Stimulated activated CD4-positive, alpha-beta T cell treated with anti-CD3 and anti-CD28 coated beads, Interleukin-15, amount 100 ng/mL, for 48 hours (primary cell): ENCODE measurements at places on chromosomes 6 and 20.

DNA sequence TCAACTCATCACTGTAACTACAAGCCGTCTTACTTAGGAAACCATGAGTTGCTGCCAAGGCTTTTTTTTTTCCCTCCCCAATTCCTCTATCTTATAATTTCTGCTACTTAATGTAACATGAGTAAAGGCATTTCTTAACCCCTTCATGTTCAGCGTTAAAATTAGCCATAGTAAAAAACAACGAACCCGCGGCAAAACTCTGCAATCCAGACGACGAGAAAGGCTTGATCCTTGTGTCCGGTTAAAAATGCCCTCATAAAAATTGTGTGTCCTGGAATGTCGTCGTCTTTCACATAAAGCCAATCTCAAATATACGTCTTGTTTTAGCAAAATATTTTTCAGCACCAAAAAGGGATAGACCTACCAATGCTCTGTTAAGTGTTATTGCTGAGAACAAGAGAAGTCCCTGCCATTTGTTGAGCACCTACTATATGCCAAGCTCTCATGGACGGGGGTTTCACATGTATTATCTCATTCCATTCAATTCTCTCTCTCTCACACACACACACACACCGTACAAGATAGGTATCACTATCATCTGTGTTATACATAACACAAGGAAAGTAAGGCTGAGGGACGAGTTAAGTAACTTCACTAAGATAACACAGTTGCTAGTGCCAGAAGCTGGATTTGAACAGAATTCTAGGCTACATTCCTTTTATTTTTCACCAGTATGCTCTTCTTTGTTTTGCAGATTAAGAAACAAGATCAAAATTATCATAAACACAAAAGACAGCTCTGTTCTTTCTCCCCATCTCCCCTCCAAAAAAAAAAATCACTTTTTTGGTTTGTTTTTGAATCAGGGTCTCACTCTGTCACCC lies 683 bp upstream of the ARHGAP18 start:
- DNase-seq: no peak

- DNase-seq: no peak
Observed at GRCh38 chr6:37576336-37576737, 76.6 kb upstream of the CCDC167 start.

- DNase-seq: no peak
Observed at GRCh38 chr6:19669206-19669605, 168.0 kb upstream of the ID4 start.

GRCh38 chr6:109013656-109014305 lies 80.9 kb downstream of the SESN1 start:
- DNase-seq: no peak

DNA sequence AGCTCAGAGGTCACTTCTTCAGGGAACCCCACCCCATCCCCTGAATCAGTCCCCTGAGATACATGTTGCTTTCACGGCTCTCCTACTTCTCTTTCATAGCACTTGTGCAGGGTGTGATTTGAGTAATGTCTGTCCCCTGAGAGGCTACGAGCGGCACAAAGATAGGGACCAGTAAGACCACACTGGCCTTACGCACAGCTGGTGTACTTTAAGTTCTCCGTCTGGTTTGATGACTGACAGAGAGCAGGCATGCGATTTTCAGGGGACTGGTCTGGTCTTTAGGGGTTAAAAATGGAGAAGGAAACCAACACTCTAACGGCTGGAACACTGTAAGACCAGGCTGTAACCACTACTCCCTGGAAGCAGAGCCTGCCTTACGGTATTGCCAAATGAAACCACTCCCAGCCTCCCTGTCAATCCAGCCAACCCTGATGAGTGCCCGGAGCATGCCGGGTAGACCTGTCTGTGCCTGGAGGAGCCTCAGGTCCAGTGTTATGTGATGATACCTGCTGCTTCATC lies 47.1 kb downstream of the ELMO2 start:
- no peak for DNase-seq

DNA sequence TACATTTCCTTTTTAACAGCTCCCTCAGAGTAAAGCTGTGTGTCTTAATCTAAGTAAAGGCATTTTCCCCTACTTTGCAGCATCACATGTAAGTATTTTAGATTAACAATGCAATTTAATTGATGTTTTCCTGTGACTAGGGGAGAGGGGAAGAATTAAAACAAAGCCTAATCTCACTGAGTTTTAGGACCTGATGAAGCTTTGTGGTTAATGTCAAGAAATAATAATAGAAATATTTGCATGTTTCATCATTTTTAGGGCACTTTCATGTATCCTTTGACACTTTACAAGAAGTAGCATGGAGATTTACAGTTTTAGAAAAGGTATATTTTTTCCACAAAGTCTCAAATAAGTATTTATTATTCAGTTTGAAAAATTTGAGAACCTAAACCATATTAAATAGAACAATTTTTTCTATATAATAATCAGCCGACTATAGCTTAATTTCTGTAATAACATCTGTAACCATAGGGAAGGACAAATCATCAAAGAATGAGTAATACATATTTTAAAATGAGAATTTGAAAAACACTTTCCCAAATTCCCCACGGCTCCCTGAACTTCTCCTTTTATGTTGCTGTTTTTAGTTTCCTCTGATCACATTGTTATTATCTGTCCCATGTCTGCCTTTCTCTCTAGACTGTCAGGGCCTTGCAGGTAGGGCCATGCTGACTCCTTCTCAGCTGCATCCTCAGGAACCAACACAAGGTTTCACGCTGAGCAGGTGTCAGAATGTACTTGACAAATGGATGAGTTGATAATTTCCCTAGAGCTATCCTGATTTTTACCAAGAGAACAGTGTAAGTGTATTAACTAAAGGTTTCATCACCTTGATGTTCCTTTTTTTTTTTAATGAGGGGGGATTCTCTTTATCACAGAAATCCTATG lies 338.1 kb downstream of the SYNE1 start:
- DNase-seq: no peak

GRCh38 chr6:50381099-50381415 lies 331.3 kb upstream of the DEFB112 start:
- no peak for DNase-seq

- DNase-seq: no peak
Observed at GRCh38 chr20:41830702-41831101, 212.5 kb upstream of the CHD6 start.

DNA sequence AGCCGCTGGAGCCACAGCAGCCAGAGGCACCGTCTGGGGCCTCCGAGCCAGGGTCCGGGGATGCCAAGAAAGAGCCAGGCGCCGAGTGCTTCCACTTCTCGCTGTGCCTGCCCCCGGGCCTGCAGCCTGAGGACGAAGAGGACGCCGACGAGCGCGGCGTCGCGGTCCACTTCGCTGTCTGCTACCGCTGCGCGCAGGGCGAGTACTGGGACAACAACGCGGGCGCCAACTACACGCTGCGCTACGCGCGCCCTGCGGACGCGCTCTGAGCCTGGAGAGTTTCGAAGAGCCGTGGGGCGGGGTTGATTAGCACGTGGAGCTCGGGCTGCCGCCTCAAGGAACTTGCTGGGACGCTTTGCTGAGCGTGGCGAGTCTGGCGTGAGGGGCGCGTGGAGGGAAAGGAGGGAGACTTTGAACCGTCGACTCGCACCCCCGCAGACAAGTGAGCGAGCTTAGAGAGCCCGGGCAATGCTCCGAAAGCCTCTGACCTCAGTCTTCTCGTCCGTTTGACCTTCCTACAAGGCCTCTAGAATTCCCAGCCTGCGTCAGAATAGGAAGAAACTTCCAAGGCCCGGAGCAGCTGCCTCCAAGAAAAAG lies 1.3 kb downstream of the PPP1R3G start:
- DNase-seq: no peak

GRCh38 chr6:169923468-169924464 lies 172.3 kb downstream of the ERMARD start:
- DNase-seq: no peak
